ENCODE measurements at places on chromosomes 2 and 18.

GRCh38 chr2:205660521-205661124, 21.7 kb upstream of the NRP2 start:
- no peak for DNase-seq

- DNase-seq: no peak
These were observed 51.2 kb downstream of the MAP3K20 start for GRCh38 chr2:173126819-173127218.

DNA sequence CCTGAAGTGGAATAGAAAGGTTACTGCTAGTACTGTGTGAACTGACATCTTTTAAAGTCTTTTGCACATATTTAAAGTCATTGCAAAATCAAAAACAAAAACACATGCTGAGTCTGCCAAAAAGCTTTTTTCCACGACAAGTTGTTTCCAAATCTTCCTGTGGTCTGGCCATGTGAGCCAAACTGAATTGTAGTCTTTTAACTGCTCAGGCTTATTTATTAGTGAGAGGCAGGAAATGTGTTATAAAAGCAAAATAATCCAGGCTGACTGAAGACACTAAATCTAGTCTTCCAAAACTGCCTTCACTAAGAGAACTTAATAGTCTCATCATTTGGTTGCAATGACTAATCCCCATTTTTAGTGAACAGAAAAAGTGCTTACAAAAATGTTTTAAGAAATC, 2.3 kb downstream of the KRCC1 start:
- DNase-seq: peak; percentile 37

GRCh38 chr2:8923183-8923582, 80.3 kb downstream of the MBOAT2 start:
- no peak for DNase-seq

DNA sequence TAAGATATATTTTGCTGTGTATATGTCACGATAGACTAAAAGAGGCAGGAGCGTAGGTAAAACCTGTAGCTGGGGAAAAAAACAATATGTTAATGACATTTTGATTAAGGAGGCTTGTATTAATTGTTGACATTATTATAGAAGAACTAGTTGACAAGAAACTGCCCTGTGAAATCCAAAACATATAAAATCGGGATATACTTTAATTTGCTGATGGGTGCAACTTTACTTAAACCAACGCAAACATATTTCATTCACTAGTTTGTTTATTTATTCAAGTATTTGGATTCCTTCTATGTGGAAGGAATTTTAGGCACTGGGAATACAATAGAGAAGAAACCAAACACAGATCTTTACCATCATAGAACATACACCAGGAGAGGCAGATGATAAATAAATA, 8.0 kb downstream of the WDR7 start:
- DNase-seq: no peak

DNA sequence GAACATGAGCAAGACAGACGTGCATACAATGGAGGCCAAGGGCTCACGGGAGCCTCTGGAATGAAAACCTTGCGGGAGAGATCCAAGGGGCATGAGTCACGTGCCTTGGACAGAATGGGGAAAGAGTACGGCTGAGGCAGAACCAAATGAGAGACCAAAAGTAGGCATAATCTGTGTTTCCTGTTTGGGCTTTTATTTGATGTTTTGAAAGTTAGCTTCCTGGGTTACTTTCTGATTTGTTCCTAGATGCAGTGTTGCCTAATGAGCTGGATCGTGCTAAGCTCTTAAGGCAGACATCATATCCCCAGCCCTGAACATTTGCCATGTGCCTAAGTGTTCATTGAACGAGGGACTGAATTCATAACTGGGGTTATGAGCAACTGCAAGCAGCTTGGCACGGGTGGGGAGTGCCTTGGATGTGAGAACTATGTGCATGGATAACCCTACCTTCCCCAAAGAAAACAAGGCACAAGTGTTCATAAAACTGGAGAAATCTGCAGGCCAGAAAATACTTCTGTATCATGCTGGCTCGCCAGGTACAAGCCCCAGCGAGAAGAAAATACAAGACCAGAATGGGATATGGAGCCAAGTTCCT, 60.3 kb upstream of the RPL31 start:
- no peak for DNase-seq

DNA sequence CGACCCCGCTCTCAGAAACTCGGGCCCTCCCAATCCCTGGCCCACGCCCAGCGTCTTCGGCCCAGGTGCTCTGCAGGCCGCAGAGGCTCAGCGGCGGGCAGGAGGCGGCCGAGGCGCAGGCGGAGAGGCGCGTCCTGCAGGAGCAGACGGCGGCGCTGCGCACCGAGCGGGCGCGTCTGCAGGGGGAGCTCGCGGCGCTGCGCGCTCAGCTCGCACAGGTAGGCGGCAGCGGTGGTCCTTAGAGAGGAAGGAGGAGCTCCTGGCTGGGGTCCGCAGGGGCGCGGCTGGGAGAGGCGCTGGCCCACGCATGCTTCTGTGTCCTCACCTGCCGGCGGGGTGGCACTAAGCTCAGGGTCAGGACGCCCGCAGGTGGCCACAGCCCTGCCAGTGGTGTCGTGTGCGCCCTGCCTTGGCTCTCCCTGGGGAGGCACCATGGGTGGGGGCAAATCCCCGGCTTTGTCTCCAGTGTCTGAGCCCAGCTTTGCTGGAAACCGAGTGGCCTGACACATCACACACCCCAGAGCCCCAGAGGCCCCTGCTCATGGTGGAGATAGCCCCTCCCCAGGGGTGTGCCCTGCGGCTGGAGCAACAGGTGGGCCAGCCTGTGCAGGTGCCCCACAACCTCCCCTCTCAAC, 14.9 kb upstream of the SNED1 start:
- DNase-seq: peak; percentile 87
